ENCODE measurements at places on chromosomes 2 and 18. TPM values are rescaled to one million over a fixed set of nuclear protein-coding genes. Genes with fewer than 3 reads are reported as not detected.

Gene GPAT2
- total RNA-seq = 5.3 TPM

GRCh38 chr2:240392948-240393830 is 42.3 kb upstream of the GPC1 start:
- DNase-seq = no peak

Gene ERBB4
- total RNA-seq = 71.5 TPM

Gene PLA2R1
- 6.8 TPM for total RNA-seq

GRCh38 chr2:33583194-33583938 is 15.7 kb downstream of the FAM98A start:
- DNase-seq = no peak

- DNase-seq = no peak
Measured at GRCh38 chr2:160290598-160290997, 90.5 kb upstream of the ITGB6 start.

Gene TRABD2A
- total RNA-seq = 9.6 TPM

- no peak for DNase-seq
Measured at GRCh38 chr2:50772607-50773006, 259.3 kb downstream of the NRXN1 start.

- DNase-seq = no peak
Measured at GRCh38 chr2:219709331-219709761, 81.9 kb downstream of the SLC4A3 start.

All from dorsolateral prefrontal cortex (tissue), 122 donors.